Activated CD8-positive, alpha-beta memory T cell treated with anti-CD3 and anti-CD28 coated beads for 1 hour (primary cell): ENCODE measurements at places on chromosomes 13 and 19.

DNA sequence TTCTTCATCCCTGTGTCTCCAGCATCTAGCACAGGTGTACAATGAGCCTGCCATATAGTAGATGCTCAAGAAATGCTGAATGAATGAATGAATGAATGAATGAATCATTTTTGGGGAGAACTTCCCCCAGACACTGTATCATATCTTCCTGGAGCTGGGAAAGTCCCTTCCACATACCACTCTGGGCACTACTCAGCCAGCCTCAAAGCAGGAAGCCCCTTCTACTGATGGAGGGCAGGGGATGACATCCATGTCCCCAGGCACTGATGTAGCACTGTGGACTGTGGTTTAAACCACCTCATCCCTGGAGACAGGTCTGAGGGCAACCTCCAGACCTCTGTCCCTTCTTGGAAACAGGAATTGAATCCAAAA is 4.8 kb downstream of the GNA15 start:
- DNase-seq, result no peak

DNA sequence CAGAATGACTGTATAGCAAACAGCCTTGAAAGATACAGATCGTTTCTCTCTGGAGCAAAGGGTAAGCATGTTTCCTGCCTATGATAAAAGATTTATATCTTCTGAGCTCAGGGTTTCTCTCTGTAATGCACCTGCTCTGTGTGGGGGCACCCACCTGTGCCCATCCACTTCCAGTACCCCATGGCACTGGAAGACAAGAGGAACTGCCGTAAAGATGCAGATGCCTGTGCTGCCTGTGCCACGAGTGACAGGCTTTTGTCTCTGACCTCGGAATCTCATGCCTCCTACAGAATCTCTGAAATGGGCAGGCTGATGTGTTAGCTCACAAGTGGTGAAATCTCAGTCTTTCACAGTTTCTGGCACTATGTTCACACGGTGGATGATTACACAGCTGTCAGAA is 50.3 kb upstream of the ATP11A start:
- DNase-seq, result no peak

- no peak for DNase-seq
These were observed 59.8 kb downstream of the RUBCNL start for GRCh38 chr13:46327246-46327645.

DNA sequence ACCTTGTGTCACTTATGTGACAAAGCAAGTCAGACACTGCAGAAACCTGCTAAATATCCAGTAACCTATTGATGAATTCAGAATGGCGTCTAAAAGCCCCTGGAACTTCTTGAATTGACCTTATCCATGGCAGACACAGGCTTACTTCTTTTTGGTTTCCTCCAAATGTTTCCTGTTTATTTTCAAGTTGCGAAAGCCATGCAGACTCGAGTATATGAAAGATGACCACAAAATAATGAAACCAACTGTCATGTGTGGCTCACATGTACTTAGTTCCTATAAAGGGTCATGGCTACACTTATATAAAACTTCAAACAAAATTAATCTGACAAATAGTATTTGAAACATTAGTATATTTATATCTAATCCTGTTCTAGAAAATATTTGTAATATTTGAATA is 113.1 kb upstream of the FNDC3A start:
- DNase-seq, result no peak

DNA sequence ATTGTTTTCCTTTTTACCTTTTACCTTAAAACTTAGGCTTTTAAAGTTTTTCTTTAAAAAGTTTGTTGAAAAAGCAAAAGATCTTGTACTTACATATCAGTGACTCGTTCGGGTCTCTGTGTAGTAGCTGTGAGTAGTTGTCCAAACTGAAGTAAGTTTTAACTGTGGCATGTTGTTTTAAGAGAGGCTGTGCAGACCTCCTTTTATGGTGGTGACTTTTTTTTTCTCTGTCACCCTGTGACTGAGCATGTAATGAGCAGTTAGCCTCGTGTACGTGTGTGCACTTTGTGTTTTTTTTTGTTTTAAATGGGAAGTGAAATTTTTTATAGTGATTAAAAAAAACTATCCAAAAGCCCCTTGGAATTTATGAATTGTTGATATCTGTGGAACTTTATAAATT is at the start of gene GPR183:
TSS of gene GPR183 (minus strand) at position 153 of the 400 bp plus-strand sequence. CDS start 11,254 bp downstream, outside the sequence.
- no peak for DNase-seq

DNA sequence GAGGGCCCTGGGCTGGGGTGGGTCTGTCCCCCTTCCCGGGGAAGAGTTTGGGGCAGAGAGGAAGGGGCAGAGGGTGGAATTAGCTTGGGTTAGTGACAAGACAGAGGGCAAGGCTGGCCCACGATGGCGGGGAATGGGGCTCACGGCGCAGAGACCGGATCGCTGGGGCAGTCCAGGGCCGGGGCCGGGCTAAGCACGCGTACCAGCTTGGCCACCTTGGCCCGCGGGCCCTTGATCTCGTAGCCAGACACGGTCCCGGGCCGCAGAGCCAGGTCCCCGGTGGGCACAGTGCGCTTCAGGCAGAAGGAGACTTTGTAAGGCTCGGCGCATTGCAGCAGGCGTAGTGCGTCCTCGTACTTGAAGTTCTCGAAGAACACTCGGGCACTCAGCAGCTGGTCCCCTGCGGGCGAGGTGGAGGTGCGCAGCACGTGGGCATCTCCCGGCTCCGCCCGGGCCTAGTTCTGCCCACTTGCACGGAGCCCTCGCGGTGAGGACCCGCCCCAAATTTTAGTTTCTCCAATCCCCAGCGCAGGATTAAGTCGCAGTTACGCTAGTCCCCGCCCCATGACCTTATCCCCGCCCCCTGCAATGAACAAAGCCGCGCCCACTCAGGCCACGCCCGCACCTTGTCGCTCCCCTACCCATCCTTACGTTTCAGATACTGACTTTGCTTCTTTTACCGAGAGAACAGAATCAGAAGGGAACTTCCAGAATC is 8.6 kb upstream of the HIPK4 start:
- peak; percentile 33 for DNase-seq

GRCh38 chr13:35630551-35631275 is 154.2 kb upstream of the MAB21L1 start:
- no peak for DNase-seq

DNA sequence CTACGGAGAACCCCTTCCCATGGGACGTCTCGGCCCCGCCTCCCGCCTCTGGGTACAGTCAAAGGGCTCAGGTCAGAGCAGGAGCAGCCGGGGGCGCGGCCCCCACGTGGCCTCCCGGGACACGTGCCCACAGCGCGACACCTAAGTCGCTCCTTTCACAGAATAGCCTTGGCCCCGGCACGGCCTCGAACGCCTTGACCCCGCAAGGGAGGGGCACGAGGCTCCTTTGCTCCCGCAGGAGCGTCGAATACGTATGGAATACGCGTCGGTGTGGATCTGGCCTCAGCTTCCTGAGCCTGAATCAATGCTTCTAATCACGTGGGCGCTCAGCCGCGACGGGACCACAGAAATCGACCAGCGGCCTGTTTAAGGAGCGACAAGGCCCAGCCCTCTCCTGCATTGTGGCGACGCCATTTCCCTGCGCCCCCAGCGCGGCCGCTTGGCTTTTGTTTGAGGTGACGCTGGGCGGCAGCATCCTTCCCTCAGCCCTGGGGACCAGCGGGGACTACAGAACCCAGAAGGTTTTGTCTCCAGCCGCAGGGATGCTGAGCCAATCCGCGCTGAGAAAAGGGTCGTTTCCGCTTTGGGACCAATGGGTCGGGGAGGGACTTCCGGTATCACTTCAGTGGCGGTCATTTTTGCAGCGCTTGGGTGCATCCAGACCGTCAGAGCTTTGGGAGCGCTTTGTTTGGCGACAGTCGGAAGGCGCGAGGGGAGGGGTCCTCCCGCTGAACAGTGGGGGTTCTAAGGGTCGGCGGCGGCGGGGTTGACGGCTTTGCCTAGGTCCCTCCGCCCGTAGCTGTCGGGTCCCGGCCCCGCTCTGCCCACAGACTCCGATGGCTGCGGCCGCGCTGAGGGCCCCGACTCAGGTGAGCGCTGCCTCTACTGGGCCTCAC is at the start of gene ZIK1:
TSS of gene ZIK1 (plus strand) at position 625 of the 896 bp plus-strand sequence. CDS start at position 837, 212 bp downstream.
- peak; percentile 79 for DNase-seq

DNA sequence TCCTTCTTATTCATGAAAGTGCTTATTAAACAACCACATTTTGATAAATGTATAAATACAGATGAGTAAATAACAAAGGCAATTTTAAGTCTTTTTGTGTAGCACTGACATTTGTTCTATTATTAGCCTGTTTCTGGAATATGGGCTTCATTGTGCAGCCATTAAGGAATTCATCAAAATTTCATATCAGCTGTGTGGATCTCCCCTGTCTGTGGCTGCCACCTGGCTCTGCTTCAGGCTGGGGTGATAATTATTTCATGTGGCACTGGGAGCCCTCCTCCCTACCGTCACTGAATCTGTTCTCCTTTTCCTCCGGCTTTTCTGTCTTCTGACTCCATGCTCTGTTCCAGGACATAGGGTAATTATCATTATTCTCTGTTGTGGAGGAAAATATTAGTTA is 57.1 kb downstream of the LMO7 start:
- no peak for DNase-seq

- no peak for DNase-seq
These were observed 2.3 kb upstream of the PSPN start for GRCh38 chr19:6378041-6378440.

- no peak for DNase-seq
These were observed 653 bp downstream of the TMTC4 start for GRCh38 chr13:100673713-100674571.

- DNase-seq, result no peak
These were observed 35.9 kb downstream of the RAB20 start for GRCh38 chr13:110525328-110526319.

DNA sequence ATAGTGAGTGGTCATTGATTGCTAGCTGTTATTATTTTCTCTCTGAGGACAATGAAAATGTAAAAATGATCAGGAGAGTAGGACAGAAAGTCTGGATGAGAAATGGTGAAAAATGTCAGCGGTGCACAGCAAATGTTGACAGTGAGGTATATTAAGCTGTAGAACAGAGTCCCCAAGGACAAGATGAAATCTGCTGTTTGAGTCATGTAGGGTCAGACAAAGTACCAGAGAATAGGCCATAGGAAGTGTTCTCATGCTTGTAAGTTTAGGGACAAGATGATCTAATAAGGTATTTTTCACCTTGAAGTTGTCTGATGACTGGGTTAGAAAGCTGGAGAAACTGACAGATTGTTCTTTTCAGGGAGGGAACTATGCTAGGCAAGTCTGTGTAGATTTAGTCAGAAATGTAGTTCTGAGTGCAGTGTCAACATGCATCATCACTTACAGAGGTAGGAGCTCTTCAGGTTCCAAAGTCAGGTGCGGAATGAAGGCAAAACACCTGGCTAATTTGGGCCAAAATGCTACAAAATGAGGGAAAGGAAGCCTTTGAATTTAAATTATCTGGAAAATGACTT is 369.3 kb downstream of the DLEU7 start:
- no peak for DNase-seq
